ACHN (cell line): ENCODE measurements at places on chromosomes 7 and 10.
A peak's percentile ranks its signal among the peaks of the same experiment; 100 is the strongest.

DNA sequence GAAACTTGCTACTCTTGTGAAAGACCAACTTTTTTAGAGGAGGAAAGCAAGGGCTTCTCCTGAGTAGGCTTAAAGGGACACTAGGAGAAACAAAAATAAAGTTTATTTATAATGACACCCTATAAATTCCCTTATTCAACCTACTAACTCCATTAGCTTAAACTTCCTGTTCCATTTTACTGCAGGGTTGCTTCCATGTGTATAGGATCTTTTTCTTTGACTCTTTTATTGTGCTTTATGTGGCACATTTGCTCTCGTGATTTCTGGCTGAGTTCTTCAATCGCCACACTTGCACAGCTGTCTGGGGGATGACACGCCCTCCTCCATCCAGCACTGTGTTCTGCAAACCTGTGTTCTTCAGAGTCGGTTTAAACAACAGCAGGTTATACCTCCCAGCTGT is 225.7 kb upstream of the NPVF start:
- no peak for DNase-seq

DNA sequence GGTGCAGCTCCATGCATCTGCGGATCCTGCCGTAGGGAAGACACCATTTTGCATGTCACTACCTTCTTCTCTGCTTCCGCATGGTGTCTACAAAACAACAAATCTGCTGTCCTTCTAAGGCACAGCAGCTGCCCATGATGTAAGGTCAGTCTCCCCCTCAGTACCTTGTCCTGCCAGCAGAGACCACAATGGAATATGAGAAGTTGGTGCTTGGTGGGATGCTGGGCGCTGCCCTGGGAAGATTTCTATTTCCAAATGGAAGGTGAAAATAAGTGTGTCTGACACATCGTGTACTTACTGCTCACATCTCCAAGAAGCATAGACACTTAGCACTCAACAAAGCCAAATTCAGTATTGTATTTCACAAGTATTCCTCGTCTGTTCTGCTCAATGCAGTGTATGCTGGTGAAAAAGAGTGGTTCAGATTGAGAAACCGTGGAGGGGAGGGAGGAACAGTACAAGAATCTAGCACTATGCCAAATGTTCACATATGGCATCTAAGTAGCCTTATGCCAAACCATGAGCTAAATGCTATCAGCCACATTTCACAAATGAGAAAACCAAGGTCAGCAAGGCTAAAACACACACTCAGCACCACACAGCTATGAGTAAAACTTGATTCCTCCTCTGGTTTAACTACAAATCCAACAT is 95.0 kb downstream of the GRB10 start:
- DNase-seq, result no peak

DNA sequence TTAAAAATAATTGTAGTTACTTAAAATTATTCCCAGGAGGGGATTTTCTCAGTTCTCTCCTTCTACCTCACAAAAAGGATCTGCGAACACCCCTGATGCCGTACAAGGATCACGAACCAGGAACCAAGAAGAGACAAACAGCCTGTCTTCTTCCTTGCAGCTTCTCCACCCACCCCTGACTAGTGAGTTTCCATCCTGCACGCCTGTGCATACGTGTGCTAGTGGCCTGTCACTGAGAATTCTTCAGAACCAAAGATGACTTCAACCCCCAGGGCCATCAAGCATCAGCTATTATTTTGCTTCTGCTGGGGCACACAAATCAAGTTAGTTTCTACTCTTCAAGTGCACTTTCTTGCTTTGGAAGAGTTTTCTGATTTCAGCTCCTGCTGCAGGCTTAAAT is 175.5 kb upstream of the KLF6 start:
- DNase-seq, result no peak

DNA sequence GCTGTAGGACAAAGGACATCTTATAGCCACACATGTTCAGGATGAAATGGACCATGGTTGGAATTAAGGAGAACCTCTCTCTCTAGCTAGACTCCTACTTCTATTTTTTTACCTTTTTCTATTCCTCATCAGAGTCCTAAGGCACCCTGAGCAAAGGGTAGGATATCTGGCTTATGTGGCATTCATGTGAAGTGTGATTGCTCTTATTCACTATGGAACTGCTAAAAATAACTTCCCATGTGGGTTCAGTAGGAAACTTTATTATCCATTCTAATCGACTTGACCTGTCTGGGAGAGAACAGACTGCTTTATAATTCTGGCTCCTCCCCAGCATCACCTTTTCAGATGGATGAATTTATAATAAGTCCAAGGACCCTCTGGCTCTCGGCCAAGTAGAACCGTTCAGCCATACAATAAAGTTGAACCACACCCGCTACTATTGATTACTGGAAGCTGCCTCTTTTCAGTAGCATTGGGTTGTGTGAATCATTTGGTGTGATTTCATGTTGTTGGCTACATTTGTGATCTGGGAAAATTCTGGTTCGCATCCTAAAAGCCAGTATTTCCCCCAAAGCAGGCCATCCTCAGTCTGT is 117.5 kb downstream of the NRF1 start:
- no peak for DNase-seq

DNA sequence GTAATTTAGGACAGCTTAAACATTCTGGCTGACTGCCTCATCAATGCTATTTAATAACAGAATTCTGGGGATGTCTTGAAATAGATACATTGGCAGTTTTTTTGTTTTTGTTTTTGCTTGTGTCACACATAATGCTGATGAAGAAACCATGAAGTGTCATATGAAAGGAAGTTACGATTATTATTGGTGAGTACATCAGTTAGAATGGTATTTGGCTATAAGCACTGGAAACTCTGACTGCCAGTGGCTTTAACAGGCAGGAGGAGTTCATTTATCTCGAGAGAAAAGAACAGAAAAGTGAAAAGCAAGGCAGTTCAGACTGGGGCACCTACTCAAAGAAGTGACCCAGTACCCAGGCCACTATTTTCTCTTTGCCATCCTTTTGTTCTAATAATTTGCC is 18.1 kb downstream of the LSM8 start:
- DNase-seq, result no peak

GRCh38 chr7:139731802-139732470 is 45.9 kb downstream of the HIPK2 start:
- DNase-seq, result peak; percentile 99

GRCh38 chr7:37318541-37318940 is 130.1 kb downstream of the ELMO1 start:
- DNase-seq, result no peak

GRCh38 chr10:62044566-62044965 is 143.1 kb downstream of the ARID5B start:
- no peak for DNase-seq

GRCh38 chr10:98403812-98404504 is 11.0 kb downstream of the PYROXD2 start:
- DNase-seq, result no peak

GRCh38 chr10:119296703-119297102 is 89.3 kb downstream of the GRK5 start:
- no peak for DNase-seq

- DNase-seq, result no peak
Observed at GRCh38 chr7:156836443-156836842, 56.5 kb downstream of the LMBR1 start.

- DNase-seq, result no peak
Observed at GRCh38 chr7:2471396-2471795, 4.8 kb downstream of the GRIFIN start.

DNA sequence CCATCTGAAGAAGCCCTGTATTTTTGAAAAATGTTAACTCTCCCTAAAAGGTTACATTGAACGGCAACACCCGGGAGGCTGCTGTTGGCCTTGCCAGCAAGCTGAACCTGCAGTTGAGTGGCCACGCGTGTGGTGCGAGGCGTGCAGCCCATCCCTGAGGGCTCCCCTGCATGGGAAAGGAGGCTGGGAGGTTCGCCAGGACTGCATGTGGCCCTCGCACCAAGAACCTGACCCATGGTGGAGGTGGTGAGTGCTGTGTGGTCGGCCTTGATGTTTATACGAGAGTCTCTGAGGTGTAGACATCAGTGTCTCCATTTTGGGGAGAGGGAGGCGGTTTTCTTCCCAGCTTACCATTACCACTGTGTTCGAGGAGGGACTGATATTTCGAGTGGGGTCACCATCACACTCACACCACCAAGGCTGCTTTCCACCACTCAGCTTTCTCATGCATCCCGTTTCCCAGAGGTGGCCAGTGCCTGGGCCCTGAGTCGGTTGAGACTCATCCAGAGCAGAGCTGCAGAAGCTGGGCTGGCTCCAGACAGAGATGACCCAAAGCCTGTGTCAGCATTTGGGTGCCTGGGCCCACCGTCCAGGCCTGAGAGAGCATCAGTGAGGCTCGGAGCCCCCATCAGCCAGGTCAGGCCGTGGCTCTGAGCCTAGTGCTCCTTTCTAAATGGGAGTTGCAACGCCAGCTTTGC is 222.6 kb downstream of the EBF3 start:
- no peak for DNase-seq

DNA sequence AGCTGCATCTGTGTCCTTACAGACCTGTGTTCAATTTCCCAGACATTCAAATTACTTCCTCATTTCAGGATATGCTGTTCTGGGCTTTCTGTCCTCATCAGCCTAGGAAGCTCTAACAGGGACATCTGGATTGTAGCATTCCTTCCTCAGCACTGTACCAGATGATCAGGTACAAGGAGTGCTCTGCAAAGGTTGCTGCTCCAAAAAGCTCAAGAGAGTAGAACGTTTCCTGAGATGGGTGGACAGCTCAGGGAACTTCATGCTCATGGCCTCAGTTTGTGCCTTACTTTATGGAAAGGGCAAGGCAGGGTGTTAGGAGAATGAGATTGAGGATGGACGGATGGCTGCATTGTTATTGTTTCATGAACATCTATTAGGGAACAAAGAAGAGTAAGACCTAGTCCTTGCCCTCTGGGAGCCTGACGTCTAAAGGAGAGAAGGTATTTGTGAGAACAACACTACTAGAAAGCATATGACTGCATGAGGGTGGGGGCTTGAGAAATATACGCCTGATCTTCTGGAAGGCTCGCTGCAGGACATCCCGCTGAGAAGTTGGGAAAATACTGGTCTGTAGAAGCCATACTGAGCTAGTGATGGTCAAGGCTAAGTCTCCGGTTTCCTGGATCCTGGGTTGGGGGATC is 10.5 kb upstream of the ZNF212 start:
- no peak for DNase-seq

- DNase-seq, result peak; percentile 45
Observed at GRCh38 chr10:5447056-5447455, 34.7 kb downstream of the NET1 start.

GRCh38 chr10:1160561-1161314 is 104.6 kb downstream of the WDR37 start:
- no peak for DNase-seq

DNA sequence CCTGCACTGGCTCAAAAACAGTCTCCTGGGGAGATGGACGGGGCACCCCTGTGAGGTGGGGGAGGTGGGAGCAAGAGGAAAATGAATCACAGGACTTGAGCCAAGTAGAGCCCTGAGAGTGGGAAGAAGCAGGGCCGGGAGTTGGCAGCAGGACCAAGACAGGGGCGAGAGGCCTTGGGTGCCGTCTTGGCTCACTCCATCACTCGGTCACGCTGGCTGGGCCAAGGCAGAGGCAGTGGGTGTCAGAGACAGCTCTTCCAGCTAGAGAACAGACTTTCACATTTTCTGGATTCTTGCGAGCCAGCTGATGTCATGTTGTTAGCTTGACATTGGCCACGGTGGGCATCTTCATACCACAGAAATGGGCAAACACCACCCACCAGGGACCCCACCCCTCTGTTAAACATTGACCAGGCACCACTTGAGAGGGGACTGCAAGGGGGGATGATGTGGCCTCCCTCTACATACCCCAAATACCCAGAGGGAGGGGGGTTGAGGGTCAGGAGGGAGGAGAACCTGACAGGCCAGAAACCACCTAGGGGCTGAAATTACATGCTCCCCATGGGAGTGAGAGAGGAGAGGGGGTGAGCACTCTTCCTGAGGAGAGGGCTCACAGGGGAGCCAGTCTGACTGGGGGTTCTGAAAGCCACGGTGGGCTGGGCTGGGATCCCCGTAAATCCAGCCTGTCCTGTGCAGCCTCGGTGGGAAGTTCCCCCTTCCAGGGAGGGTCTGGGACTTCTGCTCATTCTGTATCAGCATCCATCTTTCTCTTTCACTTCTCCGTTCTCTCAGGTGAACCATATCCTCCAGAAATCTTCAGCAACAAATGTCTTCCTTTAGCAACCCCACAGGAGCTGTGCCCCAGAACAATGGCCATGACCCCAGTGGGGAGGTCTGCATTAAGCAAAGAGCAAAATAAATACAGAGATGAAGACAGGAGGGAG is 19.6 kb downstream of the CAMK2B start:
- peak; percentile 47 for DNase-seq

GRCh38 chr10:61319386-61320256 is 133.6 kb downstream of the TMEM26 start:
- no peak for DNase-seq
